H4 (cell line): ENCODE measurements at places on chromosomes 3 and 15.

- DNase-seq, result no peak
Measured at GRCh38 chr3:1228289-1228688, 135.5 kb downstream of the CNTN6 start.

GRCh38 chr3:102511639-102512038 is 76.8 kb downstream of the ZPLD1 start:
- DNase-seq, result no peak

DNA sequence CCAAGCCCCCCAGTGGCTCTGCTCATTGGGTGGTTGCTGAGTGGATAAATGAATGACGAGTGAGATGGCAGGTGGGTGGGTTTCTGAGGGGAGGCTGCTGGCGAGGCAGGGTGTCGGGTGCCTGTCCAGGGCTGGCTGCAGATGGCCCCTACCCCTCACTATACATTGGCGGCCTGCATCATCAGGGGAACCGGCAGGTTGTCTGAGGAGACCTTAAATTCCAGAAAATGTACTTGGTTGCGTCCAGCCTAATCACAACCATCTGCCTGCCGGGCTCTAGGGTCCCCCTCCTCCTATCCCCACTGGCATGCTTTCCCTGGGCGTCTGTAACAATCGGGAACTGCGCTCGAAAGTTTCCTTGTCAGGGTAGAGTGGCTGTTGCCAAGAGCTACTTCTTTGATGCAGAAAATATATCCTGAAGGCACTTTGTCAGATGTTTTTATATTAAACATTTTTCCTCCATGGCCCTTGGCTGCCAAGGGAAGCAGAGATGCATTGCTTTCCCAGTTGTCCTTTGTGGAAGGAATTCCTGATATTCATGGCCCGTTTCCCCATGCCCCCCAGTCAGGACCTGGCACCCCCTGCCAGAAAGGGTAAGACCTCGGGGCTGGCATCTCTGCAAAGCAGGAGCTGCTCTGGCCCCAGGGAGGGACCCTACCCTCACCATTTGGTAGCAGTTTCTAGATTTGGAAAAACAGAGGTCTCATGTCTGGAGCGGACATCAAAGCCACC is 22.9 kb downstream of the SMAD6 start:
- no peak for DNase-seq

DNA sequence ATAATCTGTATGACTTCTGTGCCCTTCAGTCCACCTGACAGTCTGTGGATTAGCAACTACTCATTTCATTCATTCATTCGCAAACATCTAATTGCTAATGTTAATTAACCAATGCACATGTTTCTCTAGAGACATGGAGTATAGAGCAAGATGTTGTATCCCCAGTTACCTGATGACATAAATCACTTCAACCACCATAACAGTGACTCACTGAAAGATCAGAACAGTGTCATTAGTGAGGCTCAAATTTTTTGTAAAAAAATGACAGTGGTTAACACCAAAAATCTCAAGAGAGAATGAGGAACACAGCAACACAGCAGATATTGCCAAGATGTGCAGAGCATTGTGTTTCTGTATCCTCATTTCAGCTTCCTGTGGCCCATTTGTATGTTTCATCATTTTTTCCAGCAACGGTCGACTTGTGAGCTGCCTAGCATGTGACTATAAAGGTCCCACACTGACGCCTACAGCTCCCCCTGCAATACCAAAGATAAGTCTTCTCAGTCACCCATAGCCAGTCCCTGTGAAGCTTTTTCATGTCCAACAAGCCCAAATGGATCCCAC is 3.7 kb upstream of the PLD1 start:
- no peak for DNase-seq

- no peak for DNase-seq
Measured at GRCh38 chr3:134369861-134370596, 4.2 kb downstream of the AMOTL2 start.
